ENCODE measurements at places on chromosomes 12 and 14.

GRCh38 chr14:94098326-94098992 is 12.1 kb upstream of the IFI27 start:
- DNase-seq: peak; percentile 81

DNA sequence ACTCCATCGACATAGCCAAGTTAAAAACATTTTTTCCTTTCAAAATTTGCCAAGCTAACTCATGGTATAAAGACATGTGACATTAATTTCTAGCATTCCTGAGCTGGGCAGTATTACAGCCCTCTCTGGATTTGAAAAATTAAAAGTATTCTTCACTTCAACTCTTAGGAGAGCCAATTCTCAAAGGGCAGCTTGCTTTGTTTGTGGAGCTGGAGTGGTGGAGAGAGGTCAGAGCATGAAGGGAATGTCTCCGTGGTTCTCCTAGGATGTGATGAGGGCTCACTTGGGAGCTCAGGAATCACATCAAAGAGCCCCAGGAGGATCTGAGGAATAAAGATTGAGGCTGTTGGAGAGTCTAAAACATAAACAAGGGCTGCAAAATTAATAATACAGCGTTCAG is 46.9 kb upstream of the RGS6 start:
- no peak for DNase-seq

GRCh38 chr12:64696080-64696741 is 63.0 kb downstream of the GNS start:
- peak; percentile 40 for DNase-seq

DNA sequence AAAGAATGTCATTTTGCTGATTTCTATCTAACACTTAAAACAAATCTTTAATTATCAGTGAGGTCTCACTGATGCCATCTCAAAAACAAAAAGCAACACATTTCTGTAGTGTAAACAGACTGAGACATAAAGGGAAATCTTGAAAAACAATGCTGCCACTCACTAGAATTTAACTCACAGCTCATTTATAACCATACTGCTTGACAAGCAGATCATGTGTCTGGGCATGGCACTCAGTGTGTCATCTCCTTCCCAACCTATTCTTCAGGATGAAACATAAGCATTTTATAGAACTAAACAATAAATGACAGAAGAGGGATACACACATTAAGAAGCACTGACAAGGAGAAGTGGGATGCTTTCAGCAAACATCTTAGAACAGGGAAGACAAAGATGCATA is 22.4 kb downstream of the ATF7 start:
- DNase-seq: no peak

All from fibroblast of skin of right biceps (primary cell).